ENCODE measurements at places on chromosomes 6 and 20. TPM values are rescaled to one million over a fixed set of nuclear protein-coding genes. Genes with fewer than 3 reads are reported as not detected.

ULBP2 gene
- 1.8 TPM for total RNA-seq

INSM1 gene
- total RNA-seq, result not detected

RAB44 gene
- total RNA-seq, result not detected

FUT9 gene
- total RNA-seq, result not detected

PGC gene
- not detected for total RNA-seq
